LHCN-M2 (cell line): ENCODE measurements at places on chromosomes 12 and 14. TPM values are rescaled to one million over a fixed set of nuclear protein-coding genes. Genes with fewer than 3 reads are reported as not detected.
A peak's percentile ranks its signal among the peaks of the same experiment; 100 is the strongest.

DNA sequence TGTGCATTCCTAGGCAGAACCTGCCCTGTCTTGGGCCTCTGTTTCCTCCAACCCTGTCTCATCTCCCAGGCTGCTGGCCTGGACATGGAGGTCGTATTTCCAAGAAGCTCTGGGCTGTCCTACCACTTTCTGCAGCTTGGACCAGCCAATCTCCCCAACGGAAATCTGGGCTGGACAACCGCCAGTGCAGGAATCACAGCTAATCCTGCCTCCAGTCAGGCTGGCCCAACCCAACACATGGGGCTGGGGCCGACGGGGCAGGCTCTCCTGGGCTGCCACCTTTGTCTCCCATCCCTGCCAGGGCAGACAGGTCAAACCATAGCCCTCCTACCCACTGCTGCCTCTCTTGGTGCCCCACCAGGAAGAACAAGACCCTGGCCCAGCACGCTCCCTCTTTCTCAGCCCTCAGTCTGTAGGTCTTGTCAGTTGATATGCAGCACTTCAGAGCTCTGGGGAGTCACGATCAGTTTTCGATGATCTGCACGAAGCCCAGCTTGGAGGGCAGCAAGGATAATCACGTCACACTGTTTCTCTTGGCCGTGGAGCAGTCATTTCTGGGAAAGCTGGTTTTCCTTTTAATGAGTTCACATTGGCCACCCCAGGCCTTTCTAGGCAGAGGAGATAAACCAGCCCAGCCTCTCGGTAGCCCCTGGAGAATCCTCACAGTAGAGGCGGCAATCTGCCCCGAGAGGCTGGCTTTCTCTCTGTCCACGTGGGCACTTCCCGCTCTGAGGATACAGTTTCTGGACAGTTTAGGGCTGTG lies 195.2 kb upstream of the PRMT8 start:
- DNase-seq: no peak

- peak; percentile 27 for DNase-seq
Observed at GRCh38 chr12:115023279-115024265, 339.6 kb upstream of the TBX3 start.

DNA sequence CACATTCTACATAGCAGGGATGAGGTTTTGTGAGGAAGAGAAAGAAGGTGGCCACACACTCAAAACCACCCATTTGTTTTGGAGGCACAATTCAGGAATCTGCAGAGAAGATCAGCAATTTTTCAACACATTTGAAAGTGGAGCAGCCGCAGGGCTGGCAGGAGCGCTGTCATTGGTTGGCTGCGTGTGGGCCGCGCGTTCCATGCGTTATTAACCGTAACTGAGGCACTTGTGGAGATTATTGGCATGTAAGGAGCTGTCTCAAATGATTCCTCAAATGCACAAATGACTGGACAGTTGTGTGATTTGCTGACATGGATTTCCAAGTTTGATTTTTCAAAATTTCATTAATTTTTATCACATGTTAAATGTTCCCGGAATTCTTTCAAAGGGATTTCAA lies 318.5 kb downstream of the TMEM132D start:
- DNase-seq: no peak

GRCh38 chr14:26206640-26207039 lies 391.2 kb downstream of the NOVA1 start:
- no peak for DNase-seq

DNA sequence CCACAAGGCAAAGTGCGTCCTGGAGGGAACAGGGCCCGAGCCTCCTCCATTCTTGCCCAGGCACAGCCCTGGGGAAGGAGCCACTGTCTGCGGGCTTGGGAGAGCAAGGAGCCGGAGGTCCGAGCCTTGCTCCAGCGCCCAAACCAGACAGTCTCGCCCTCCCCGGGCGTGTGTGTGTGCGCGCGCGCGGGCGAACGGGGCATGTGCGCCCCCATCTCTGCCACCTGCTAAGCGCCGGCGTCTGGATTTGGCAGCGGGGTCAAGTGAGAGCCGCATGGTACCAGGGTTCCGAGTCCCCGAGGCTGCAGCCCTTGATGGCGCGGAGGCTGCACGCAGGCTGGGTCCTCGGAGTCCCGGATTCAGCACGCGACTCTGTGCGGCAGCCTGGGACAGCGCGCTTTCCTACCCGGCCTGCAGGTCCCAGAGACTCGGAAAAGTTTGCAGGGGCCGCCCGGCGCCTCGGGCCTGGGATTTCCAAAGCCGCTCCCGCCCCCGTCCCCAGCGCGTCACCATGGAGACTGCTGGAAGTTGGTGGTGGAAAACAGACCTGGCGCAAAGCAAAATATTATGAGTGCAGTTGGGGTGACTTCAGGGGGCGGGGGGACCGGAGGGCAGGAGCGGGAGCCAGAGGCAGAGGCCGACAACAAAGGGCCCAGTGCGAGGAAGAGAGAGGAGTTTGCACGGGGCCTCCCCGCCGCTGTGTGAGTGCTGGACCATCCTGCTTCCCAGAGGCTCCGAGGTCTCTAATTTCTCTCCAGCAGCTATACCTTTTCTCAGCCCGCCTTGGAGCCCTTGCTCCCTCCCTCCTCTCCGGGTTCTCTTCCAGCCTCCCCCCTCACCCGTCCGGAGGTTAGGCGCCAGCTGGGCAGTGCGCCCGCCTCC lies 4.2 kb downstream of the RFX4 start:
- DNase-seq: no peak

DNA sequence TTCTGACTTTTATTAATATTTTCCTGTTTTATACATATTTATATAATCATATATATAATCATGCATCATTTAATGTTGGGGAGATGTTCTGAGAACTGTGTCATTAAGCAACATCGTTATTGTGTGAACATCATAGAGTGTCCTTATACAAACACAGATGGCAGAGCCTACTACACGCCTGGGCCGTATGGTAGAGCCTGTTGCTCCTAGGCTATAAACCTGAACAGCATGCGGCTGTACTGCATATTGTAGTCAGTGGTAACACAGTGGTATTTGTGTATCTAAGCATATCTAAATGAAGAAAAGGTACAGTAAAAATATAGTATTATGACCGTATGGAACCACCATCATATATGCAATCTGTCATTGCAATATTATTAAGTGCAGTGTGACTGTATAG lies 44.7 kb upstream of the BCL7A start:
- DNase-seq: no peak

- DNase-seq: no peak
Observed at GRCh38 chr14:25841226-25841625, 756.6 kb downstream of the NOVA1 start.

GRCh38 chr14:92982956-92983355 lies 60.0 kb downstream of the CHGA start:
- peak; percentile 54 for DNase-seq

CARMIL3 gene
- total RNA-seq: under 0.01 TPM in 1 of 2 replicates, not detected in the other

DNAJC22 gene
- total RNA-seq: 1.1 and 1.4 TPM in 2 replicates

LIN7A gene
- total RNA-seq: 0.57 and 1.3 TPM in 2 replicates

CD163 gene
- 0.11 TPM in 1 of 2 replicates, not detected in the other for total RNA-seq

DLK1 gene
- total RNA-seq: not detected in 2 replicates

CYP46A1 gene
- total RNA-seq: 0.38 and 0.40 TPM in 2 replicates

TAS2R9 gene
- total RNA-seq: 0.34 TPM in 1 of 2 replicates, not detected in the other

NAA30 gene
- total RNA-seq: 20.7 and 21.2 TPM in 2 replicates
